ENCODE measurements at places on chromosomes 3 and 15.

DNA sequence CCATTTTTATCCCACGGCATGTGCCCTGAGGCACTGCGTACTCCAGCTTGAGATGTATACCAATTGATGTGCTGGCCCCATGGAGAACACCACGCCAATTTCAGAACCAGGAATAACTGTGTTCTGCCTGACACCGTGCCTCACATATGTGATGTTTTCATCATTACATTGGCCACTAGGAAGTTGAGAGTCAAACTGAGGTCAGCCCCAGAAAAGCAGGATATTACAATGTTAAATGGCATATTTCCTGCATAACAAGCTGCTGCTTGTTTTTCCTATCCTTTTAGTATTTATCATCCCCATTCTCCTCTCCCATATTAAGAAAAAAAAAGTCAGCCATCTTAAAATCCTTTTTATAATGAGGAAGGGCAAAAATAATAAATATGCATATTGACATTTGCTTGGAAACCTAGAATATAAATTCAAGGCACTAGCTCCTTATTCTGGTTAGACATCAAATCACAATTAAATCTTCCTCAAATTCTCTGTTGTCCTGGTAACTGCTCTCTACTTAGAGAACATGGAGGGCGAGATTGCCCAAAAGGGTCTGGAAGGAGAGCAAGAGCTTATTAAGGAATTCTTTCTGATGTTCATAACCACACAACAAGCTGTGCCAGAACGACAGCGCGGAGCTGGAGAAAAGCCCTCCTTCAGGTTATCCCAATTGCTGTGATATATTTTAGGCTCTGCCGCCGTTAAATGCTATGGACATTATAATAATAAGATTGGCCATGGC lies 112.6 kb downstream of the UACA start:
- no peak for DNase-seq

DNA sequence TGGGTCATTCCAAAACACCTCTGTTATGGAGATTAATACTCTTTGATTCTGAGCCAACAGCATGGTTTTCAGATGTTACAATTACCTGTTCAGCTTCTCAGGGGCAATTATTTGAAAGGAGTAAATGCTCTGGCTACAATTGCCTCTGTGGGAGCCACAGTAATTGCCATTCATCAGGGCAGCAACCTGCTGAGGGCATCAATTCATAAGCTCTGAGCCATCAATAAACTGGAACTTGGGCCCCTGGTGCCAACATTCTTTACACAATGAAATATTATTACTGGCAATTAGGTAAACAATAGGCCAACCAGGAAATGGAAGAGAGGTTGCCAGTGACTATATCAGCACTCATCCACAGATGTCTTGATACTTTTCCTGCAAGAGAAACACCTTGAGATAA lies 660.8 kb downstream of the MECOM start:
- no peak for DNase-seq

- no peak for DNase-seq
Observed at GRCh38 chr15:35061825-35062737, 23.0 kb downstream of the NANOGP8 start.

- DNase-seq, result no peak
Observed at GRCh38 chr3:36451816-36452215, 71.5 kb downstream of the STAC start.

GRCh38 chr15:68313501-68314410 lies 36.2 kb downstream of the FEM1B start:
- no peak for DNase-seq

DNA sequence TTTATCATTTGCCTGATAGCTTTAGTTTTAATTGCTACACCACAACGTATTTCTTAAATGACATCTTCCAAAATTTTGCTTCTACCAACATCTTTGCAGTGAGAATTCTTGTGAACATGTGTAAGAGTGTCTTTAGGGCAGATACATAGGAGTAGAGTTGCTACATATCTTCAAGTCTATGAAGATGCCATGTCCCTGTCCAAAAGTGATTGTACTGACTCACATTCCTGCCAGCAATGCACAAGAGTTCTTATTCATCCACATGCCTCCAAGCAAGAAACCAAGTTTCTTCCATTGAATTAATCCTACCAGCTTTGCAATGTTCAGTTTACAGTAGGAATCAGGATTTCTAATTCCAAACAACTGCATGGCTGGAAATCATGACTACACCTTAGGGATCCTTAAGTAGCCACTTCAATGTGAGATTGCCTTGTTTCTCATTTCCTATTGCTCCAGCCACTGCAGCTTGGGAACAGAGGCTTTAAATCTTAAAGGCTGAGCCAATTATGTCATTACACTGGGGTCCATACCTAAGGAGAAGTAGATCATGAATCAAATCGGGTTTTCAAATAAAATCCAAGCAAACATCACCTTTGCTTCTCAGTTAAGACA lies 44.5 kb downstream of the BCL2L10 start:
- DNase-seq, result no peak

DNA sequence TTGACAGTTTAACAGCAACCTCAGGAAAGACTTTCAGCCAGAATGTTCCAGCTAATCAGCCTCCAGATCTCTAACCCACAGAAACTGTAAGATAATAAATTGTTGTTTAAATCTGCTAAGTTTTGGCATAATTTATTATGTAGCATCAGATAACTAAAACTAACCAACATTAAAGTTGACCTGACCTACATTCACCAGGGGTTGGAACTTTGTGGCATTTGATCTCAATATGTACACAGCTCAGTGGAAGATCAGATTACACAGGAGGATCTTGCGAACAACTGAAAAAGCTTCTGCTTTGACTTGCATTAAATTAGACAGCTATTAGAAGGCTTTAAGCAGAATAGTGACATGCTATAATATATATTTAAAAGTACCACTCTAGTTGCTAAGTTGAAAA lies 91.4 kb upstream of the POU1F1 start:
- DNase-seq, result no peak

DNA sequence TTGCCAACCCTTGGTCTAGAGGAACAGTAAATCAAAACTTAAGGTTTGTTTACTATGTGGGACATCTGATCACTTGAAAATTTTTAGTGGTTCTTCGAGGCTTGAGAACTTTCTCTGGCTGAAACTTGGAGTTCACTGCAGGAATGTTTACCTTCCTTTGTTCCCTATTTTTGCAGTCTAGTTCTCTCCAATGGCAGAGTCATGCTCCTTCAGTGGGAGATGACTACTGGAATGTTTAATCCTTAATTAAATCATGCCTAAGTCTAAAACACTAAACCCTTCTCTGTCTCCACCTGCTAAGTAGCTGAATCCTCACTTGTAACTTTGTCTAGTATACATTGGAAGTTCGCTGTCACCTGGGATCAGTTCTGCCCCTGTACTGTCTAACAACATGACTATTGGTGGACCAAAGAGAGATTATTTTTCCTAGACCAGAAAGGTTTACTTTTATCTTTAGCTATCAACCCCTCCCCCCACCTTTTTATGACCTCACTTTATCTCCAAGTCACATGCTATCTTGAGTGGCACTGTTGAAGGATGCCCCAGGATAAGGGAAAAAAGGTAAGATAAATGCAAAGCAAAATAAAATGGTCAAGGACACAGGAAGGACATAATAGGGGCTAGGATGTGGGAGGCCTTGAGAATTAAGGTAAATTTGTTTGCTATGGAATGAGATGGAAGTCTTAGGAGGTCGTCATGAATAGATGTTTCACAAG lies 1.2 kb upstream of the ZNF609 start:
- DNase-seq, result no peak

Measured in stimulated activated CD8-positive, alpha-beta memory T cell treated with anti-CD3 and anti-CD28 coated beads, Interleukin-4, amount 100 ng/mL, for 1 hour (primary cell).